ENCODE measurements at places on chromosomes 3 and 15.

GRCh38 chr15:27902680-27903385, 196.3 kb downstream of the OCA2 start:
- no peak for DNase-seq

DNA sequence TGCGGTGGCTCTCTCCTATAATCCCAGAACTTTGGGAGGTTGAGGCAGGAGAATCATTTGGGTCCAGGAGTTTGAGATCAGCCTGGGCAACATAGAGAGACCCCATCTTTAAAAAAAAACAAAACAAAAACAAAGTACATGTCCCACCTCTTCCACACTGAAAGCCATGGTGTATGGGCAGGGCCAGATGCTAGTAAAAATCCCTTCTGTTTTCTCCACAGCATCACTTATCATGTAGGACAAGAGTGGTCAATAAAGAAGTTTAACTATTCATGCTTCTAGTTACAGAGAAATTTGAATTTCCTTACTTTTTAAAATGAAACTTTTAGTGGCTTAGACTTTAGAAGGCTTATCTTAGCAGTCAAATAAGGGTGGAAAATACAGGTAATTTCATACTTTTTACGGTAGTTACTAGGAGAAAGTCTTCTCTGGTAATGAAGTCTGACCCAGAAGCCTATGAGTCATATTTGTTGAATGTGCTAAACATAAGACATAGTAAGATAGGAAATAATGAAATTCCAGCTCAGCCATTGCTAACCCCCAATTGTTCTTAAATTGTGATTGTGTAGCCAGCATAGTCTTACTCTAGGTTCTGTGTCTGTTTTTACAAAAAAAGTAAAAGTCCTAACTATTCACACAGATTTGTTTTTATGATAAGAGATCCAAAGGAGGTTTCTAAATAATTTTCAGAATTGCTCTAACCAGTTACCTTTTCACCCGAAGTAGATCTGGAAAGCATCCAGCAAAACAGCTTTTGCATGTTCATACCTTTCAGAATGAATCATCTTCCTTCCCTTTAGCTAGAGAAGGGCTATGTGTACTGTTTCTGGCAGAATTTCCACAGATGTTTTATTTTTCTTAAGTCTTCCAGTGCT, 16.4 kb upstream of the ZNF609 start:
- DNase-seq: no peak

GRCh38 chr3:41688595-41689380, 273.1 kb downstream of the ULK4 start:
- DNase-seq: no peak

- no peak for DNase-seq
Measured at GRCh38 chr3:43309372-43310305, 23.3 kb downstream of the SNRK start.

- peak; percentile 10 for DNase-seq
Measured at GRCh38 chr15:48190932-48191573, 412 bp upstream of the CTXN2 start.

DNA sequence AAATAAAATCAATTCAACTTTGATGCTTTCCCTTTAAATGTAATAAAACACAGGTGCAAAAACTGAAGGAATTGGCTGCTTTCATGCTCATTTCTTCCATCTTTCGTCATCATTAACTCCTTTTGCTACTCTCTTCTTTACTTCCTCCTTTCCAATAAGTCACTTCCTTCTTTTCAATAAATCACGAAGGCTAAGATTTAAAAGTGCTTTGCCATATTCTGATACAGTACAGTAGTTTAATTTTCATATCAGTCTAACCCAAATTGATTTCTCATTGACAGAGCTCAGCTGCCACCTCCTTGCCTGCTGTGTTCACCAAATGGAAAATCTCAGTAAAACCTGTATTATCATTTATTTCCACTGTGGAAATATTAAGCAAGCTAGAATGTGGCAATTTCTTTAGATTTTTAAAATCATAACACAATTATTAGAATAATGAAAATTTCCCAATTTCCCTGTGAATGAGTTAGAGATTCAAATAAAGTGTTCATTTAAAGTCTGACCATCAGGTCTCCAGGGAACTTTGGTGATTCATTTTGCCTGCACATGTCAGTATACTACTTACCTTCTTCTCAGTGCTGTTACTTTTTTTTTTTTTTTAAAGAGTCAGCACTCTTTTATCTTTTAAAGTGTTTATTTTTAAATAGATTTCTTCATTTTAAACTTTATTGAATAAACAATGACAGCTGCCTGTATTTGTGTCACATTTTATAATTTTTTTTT, 41.6 kb downstream of the NANOGP8 start:
- no peak for DNase-seq

DNA sequence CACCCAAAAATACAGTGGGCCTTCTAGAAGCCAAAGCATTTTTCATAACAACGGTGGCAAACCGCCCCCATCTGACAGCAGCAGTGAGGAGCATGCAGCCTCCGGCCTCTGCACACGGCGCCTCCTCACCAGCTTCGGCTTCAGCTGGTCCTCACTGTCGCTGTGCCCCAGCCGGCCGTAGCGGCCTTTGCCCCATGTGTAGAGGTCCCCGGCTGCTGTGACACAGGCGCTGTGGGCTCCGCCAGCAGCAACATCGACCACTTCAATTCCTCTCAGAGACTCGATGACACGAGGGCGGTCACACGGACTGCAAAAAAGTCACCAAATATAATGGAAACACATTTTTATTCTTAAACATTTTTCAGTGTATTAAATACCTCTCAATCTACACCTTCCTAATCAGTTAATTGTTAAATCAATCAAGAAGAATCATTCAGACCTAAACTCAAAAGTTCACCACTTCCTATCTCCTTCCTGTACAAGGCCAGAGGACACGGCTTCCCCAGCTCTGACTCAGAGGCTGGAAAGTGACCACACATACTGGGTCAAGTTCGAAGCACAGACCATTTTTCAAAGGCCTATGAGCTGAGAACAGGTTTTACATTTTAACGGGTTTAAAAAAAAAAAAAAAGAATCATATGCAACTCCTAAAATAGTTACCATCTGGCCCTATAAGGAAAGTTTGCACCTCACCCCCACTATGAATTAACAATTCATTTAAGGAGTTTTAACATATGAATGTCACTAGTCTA, 33.6 kb upstream of the OCA2 start:
- DNase-seq: no peak

DNA sequence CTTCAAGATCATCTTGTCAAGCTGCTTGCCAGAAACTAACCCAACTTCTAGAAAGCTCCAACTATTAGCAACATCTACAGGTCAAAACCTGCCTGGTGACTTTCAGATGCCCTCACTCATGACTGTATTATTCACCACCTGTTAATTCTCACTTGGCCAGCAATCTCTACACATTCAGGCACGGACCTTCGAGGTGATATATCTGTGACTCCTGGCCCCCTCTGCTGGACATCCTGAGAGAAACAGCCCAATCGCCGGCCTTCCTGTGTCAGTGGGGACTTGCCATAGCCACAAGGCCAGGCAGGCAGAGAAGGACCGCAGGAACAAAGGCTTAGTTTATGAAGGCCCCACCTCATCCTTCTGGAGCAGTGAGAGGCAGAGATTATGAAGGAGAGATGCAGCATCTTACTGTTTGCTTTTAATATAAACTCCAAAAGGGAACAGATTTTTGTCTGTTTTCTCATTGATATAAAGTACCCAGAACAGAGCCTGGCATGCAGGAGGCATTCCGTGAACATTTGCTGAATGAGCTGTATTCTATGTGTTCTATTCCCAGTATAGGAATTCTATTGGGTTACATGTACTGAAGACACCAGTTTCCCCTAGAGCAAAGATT, 24.4 kb upstream of the OCA2 start:
- peak; percentile 46 for DNase-seq

DNA sequence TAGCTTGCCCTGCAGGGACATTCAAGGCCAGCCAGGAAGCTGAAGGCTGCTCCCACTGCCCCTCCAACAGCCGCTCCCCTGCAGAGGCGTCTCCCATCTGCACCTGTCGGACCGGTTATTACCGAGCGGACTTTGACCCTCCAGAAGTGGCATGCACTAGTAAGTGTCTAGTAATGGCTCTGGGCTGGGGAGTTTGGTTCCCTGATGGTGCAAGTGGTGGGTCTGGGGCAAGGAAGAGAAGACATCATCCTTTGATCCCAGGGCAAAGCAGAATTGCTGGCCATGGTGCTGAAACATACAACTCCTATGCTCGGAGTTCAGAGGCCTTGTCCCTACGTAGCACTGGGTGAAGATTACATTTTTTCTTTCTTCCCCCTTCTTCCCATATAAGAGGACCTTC, 311.4 kb downstream of the EPHB1 start:
- no peak for DNase-seq

DNA sequence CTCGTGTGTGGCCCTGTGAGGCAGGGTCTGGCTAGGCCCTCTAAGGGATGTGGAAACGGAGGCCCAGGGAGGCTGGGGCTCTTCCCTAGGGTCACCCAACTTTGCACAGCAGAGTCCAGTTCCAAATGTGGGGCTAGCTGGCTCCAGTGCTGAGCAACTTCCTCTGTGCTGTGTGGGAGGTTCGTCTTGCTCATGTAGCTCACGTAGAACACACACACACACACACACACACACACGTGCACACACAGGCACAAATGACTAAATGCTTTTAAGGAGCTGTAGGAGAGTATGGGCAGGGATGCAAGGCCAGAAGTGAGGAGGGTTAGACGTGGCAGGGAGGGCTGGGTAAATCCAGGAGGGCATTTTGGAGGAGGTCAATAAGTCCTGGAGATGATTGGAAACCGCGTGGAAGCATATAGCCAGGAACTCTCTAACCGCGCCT, 213.8 kb downstream of the RPLP1 start:
- DNase-seq: peak; percentile 57

DNA sequence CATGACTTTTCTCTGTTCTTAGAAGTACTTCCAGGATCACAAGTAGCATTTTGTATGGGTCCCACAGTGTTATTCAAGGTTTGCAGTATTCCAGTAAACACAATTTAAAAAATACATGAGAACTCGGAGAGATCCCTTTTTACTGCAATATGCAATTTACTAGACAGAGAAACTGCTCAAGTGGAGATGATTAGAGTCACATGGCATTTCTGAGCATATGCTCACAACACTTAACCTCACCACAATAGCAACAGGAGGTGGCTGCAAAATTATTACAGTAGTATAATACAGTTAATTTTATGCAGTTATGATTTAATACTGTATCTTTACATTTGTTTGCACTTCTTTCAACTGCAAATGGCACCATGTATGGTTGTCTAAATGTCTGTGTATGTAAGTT, 87.5 kb downstream of the PIK3CB start:
- no peak for DNase-seq

DNA sequence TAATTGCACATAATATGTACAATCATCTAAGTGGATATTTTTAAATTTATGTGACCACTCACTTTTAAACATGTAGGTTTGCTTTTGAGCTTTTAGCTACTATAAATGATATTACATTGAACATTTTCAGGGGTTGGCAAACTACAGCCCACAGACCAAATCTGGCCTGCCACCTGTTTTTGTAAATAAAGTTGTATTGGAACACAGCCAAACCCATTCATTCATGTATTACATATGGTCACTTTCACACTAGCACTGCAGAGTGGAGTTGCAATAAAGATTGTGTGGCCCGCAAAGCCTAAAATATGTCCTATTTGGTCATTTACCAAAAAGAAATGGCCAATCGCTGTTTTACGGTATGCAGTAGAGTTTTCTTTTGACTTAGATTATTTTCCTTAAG, 21.2 kb downstream of the CMTM7 start:
- no peak for DNase-seq

DNA sequence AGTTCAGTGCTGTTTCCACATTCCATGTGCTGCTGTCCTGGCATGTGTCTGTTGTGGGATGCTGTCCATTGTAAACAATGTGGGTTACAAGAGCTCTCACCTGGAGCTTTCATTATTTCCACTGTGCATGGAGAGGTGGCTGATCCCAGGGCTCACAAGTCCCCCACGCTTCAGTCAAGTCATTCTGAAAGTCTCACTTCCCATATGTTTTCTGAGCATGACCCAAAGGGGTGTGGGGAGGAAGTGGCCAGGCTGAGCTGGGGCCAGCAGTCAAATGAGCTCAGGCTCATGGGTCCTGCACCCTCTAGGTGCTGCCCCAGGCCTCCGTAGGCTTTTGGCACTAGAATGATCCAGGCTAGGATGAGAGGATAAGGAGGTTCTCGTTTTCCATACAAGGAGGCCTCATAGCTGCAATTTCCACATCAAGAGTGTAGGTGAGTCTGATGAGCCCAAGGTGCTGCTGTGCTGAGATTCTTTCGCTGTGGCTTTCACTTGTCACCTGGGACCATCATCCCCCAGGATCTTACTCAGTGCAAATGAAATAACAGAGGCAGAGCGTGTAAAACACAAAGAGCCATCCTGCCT, 22.0 kb downstream of the STARD5 start:
- DNase-seq: peak; percentile 31

DNA sequence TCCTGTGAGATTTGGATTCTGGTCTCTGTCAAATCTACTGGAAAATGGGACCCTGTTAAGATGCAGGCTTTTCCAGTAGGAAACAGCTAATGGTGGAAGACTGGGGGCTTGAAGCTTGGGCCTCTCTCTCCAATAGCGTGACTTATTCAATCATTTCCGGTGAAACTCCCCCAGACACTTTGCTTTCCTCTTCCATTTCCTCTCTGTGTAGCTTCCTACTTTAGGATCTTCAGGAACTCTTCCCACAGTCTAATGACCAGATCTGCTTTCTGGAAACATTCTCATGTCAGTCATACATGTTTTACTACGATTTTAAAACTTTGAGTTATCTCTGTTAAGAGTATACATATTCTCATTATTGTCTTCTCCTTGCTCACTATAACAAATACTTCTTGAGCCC, 28.0 kb upstream of the TPRG1 start:
- DNase-seq: no peak

DNA sequence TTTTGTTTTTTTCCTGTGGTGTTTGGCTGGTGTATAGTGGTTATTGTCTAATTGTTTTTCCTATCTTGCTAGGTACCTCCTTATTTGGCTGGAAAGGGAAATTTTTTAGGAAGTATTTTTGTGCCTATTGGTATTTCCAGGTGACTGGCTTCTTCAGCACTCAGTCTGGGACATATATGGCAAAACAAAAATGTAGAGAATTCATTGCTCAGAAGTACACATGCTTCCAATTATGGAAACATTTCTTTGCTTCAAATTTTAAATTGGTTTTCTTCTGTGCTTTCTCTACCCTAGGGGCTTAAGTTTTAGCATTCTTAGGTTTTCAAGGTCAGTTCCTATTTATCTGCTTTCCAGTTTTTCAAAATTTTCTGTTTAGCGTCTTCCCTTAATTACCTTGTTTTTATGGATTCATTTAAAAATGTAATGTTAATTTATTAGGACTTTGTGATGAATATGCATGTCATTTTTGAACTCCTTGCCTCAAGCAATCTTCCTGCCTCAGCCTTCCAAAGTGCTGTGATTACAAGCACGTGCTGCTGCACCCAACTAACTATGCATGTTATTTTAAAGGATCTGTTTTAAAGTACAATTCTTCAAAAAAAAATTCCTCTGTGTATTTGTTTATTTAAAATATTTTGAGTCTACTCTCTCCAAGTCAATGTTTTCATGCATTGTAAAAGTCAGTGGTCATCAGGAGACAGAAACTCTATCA, 231.9 kb upstream of the DPPA4 start:
- DNase-seq: no peak

- peak; percentile 47 for DNase-seq
Measured at GRCh38 chr15:28125673-28126651, 26.8 kb upstream of the OCA2 start.

- peak; percentile 73 for DNase-seq
Measured at GRCh38 chr3:172522871-172523818, at the start of gene TNFSF10. Gene TNFSF10 (minus strand): TSS chr3:172523430. CDS start chr3:172523384, 46 bp downstream.

Measured in CD4-positive, alpha-beta T cell treated with Interleukin-1 beta for 1 hour (primary cell).